ENCODE measurements at places on chromosomes 11 and 22.

DNA sequence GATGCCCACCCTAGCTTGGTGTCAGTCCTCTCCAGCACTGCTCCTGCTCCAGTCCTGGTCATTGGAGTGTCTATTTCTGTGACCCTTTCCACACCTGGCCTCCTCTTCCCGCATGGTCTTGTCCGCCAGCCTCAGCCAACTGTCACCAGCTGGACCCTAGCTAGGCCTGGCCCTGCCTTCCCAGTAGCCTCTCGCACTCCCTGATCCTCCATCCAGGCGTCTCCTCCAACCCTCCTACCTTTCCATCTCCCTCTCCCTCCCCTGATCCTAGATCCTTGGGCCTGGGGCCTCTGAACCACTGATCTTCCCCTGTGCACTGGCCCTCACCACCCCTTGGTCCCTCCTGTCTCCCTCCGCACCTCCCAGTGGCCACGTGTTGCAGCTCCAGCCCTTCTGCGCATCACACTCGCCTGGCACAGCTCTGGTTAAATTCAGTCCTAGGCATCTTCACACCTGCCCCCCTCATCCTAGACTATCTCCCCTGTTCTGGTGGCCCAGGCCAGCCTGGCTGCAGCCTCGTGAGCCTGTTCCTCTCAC lies 9.9 kb downstream of the SYNGR1 start:
- peak; percentile 27 for DNase-seq

DNA sequence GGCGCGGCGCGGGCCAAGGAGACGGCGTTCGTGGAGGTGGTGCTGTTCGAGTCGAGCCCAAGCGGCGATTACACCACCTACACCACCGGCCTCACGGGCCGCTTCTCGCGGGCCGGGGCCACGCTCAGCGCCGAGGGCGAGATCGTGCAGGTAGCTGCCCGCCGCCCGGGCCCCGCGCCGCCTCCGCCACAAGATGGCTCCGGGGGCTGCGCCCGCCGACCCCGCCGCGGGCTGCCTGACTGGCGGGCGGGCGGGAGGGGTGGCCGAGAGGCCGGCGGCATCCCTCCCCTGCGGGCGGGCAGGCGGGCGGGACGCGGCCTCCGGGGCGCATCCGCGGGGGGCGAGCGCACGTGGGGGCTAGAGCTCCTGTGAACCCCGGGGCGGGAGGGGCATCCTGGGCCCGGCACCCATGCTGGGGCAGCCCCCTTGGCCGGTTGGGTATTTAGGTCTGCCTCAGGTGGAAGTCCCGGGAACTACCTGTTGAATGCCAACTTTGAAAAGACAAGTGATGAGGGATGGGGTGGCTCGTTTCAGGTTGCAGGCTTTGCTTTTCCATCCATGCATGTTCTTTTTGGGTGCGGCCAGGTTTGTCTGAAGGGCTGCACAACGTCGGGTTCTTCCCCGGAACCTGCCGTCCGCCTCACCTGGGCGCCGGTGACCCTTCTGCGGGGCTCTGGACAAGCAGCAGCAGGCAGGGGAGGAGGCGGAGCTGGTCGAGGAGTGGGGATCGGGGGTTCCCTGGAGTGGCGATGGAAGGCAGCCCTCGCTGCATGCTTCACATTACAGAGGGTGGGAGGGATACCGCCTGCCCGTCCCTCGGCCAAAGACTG lies 760 bp downstream of the ZNRF3 start:
- peak; percentile 35 for DNase-seq

DNA sequence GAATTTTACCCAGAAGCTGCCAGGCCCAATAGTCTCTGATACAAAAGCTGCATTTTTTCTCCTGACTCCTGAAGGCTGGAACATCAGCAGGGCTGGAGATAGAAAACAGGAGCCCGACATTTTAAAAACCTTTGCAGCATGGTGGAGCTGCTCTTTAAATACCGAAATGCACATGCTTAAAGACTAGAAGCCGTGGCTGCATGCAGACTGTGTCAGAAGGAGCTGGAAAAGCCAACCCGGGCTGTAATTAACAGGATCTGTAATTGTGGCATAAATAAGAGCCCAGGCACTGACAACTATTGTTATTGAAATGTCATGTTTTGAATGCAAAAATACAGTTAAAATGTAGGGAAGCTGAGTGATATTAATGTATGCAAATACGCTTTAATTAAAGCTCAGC lies 304.9 kb upstream of the PLET1 start:
- DNase-seq, result no peak

DNA sequence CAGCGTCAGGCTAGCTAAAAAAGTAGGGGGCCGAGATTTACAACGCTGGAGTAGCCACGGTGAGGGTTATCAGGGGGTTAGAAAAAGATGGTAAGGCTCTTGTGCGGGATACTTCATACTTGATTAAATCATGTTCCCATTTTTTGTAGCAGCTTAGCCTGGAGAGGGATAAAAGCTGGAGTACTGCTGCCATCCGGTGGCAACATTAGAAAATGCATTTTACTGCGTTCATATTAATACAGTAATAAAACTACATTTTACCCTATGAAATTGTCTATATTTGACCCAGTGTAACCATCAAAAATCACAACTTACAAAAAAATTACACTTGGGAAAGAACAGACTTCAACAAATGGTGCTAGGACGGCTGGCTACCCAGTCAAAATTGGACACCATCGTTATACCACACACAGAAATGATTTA lies 17.3 kb downstream of the RPUSD4 start:
- peak; percentile 30 for DNase-seq

GRCh38 chr22:46829941-46830715 lies 67.7 kb downstream of the TBC1D22A start:
- no peak for DNase-seq
